Cardiac muscle cell (in vitro differentiated cells and primary cell): ENCODE measurements at places on chromosomes 7 and 10.

GRCh38 chr7:132656846-132657776 lies 80.8 kb upstream of the PLXNA4 start:
- DNase-seq, result peak; percentile 24

DNA sequence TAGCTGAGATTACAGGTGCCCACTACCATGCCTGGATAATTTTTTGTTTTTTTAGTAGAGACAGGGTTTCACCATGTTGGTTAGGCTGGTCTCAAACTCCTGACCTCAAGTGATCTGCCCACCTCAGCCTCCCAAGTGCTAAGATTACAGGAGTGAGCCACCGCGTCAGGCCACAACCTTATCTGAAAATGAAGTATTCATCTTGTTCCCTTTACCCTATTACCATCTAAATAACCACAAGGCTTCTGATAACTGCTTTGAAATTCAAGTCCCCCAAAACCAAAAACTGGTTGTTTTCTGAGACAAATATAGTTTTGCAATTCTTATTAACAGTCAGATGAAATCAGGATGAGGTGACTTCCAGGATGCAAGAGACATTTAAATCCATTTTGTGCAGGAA lies 2.4 kb downstream of the TCTN3 start:
- no peak for DNase-seq

- no peak for DNase-seq
Measured at GRCh38 chr10:26987851-26988250, 112.4 kb downstream of the ANKRD26 start.

- no peak for DNase-seq
Measured at GRCh38 chr10:36390221-36390620, 735.2 kb upstream of the ANKRD30A start.

DNA sequence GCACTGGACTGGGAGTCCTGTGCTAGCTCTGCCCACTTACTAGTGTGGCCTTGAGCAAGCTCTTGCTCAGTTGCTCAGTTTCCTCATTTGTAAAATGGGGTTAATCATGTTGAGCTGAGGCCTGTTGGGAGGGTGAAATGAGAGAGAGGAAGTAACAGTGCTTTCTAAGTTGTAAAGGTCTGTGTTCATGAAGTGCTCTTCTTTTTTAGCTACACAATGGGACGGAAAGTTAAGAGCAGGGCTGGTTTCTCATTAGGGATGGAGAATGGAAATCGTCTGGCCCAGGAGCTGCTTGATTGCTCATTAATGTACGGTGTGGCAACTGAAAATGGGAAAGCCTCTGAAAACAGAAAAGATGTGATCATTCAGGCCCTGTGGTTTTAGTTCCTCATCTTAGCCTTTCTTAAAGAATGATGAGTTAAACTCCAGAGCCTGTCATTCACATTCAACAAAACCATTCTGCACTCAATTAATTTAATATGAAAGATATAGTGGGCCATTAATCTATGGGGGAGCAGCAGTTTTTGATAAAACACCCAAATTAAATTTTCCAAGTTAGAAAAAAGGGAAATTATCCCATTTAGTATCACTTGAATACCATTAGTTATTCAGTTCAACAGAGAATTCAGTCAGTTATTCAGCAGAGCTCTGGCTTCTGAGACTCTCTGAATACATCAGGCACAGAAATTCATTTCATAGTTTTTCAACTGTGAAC lies 60.5 kb downstream of the SH2D4B start:
- no peak for DNase-seq

DNA sequence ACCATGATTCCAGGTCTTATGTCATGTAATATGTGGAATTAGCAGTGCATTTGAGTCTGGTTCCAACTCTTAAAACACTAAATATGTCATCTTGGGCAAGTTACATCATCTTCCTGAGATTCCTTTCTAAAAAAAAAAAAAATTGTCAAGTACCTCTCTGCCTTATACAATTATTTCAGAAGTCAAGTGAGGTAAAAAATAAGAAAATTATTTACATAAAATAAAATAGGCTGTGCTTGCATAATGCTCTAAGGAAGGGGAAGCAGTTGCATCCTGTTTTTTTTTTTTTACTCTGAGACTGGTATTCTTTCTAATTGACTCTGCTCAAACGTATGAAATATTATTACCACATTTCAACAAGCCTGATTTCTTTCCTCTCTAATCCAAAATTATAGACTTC lies 55.1 kb upstream of the SEMA3A start:
- DNase-seq, result no peak

DNA sequence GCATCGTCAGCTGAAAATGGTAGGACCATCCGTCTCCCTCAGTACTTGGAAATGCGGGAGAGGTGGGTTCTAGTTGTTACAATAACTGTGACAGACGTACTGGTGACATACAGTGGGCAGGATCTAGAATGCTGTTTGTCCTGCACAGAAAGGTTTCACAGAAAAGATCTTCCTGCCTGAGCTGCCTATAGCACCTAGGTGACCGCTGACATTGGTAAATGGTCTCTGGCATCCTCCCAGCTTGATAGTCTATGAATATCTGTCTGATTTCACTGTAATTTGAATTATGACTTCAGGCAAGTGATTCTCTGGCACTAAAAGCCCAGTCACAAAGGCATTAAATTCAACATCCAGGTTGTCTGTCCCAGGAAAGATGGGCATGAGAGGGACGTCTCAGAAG lies 38.2 kb upstream of the CCDC3 start:
- no peak for DNase-seq

DNA sequence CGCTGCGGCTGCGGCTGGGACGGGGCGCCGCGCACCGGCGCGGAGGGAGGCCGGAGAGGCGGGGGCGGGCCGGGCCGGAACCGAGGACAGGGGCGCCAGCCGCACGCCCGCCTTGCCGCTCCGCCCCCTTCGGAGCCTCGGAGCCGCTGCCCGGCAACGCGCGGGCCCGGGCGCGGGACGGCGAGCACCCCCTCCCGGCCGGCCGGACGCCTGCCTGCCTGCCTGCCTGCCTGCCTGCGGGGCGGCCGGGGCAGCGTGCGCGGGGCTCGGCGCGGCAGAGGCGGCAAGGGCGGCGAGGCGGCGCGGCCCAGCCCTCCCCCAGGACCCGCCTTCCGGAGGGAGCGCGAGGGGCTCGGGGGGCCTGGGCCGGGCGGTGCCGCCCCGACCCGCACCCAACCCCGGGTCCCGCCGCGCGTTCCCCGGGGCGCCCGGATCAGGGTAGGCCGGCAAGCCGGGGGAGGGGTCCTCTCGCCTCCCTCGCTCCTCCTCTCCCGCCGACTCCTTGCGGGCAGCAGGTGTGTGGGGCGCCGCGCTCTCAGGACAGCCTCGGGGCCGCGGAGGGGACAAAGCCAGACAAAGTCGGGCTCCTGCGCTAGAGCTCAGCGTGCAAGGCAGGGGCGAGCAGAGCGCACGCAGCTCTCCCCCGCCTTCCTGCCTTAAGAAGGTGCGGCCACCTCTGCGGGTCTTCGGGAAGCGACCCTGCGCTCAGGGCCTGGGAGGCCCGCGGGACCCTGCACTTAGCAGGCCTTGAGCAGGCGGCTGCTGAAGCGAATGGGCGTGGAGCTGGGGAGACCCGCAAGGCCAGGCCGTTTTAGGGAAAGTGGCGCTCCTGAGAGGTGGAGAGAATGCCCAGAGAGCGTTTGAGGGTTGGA lies at the start of gene KIAA1549:
Gene KIAA1549, minus strand, starts transcription at position 58 of the 872 bp plus-strand sequence. CDS start 120 bp downstream, outside the sequence.
- DNase-seq, result peak; percentile 76

DNA sequence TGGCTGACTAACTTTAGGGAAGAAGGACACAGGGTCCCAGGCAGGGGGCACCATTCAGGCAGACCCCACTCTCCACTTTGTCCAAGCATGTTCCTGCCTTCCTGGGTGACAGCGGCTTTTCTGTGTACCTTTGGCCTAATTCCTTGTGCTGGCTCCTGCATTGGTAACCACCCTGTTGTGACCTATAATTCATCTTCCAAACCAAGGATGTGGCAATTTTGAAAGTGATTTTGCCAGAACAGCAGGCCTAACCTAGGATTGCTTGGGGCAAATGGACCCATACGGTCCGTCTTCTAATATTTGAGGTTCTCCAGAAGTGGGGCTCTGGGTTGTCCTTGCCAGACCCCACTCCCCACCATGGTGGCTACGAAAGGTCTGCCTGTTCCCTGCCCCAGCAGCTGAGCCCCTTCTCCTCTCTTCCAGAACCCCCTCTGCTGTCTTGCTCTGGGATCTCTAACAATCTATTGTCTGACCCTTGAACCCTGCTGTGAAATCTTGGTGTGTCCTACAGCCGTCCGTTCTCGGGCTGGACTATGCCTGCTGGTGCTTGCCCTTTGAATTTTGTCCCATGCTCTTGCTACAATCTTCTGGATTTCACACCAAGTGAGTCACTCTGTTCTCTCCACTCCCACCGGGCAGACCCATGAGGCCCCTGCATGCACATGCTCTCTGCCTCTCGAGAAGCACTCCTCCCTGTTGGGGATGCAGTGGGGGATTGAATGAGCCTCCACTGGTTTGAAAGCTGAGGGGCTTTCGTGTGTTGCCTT lies 316.0 kb downstream of the CXCL12 start:
- DNase-seq, result peak; percentile 88

- no peak for DNase-seq
Measured at GRCh38 chr10:43415544-43415943, 6.6 kb upstream of the HNRNPF start.

GRCh38 chr7:137591421-137591837 lies 247.9 kb upstream of the PTN start:
- peak; percentile 38 for DNase-seq

DNA sequence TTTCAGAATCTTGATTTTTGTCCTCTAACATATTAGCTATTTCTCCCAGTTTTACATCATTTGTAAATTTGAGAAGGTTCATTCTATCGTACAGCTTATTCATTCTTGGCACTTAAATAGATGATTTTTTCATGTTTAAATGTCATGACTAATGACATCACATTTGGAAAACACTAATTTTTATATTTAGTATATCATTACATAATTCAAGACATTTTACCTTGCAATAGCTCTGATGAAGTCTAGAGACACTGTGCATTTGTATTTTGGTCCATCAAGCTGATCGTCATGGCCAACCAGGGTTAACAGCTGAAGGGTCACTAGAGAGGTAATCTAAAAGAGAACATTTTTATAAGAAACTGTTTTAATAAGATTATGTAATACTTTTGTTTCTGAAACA lies 71.3 kb downstream of the ORC5 start:
- no peak for DNase-seq

DNA sequence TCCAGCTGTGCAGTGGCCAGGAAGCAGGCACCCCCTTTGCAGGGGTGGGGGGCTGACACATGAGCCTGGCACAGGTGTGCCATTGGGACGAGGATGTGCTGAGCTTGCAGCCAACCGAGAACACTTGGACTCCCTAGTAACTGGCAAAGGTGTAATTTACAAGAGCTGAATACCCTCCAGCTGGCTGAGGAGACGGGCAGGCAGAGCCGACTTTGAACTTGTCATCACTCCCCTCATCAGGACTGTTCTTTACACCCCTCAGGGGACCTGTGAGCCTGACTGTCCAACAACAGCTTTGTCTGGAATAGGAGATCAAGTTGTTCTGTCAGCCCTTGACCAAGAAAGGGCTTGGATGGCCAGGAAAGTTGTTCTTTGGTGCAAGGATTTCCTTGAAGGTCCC lies 61.2 kb downstream of the CDH23 start:
- DNase-seq, result no peak

- peak; percentile 63 for DNase-seq
Measured at GRCh38 chr10:92419740-92420545, 129.0 kb downstream of the MARCHF5 start.

GRCh38 chr10:5103481-5103880 lies 9.3 kb downstream of the AKR1C3 start:
- DNase-seq, result no peak

DNA sequence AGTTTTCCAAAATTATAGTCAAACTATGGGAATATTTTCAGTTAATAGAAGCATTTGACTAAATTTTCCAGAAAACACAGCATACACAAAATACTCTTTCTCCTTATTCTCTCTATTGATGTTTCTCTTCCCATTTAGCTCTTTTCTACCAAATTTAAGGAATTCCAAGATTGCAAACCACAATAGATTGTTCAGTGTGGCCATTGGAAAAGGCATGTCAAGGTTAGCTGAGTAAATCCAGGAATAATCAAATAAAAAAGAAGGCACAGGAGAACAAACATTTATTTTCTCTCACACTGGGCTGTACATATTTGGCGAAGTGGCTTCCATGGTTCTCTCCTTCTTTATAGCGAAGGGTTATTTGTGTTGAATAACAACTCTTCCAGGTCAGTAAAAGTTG lies 117.3 kb downstream of the THSD7A start:
- DNase-seq, result peak; percentile 17

DNA sequence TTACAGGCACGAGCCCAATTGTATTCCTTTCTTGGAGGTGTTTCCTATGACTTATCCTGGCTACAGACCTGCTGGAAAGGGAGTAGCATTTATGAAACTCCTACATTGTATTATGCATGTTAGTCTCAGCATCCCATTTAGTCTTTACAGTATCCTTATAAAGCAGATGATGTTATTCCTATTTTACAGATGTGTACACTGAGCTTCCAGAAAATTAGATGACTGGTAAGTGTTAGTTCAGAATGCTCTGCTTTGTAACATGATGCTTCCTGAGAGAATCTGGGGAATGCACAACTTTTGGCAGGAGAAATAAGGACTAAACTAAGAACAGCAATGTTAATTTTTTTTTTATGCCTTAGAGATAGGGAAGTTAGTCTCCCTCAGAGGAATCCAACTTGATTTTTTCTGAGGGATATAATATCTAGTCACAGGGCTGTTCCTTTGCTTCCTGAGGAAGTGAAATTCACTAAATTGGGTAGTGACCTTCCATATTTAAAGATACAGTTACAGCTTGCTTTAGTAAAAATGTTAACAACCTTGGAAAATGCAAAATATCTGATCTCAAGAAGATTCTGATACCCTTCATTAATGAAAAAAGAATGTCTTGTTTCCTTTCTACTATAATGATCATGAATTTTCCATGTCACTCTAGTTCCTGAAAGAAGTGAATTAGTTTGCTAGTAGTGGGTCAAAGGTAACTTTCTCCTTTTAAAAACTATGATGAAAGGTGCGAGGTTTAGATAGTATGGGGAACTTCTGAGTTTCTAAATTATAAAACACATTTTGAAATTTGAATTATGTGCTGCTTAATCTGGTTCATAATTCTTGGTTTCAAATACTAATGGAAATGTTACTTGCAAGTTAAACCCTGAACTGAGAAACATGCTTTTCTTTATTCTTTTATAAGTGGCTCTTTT lies 194.0 kb upstream of the PRPS1L1 start:
- DNase-seq, result no peak

- DNase-seq, result peak; percentile 89
Measured at GRCh38 chr10:92914478-92915325, 66.4 kb downstream of the EXOC6 start.

DNA sequence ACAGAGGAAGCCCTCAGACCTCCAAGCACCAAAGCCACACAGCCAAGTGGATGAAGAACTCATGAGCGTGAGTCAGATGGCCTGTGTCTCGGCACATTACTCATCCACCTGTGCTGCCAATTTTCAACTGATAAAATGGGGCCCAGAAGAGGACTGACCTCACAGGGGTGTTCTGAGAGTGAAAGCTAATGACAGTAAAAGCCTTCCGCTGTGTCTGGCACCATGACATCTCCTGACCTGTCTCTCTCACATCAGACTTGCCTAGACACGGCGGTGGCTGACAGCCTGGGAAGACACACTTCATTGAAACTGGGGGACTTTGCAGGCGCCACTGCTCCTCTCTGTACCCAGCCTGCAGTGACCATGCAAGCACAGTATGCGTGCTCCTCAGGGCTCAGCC lies 8.3 kb upstream of the SLC18A3 start:
- no peak for DNase-seq

GRCh38 chr7:132782777-132783640 lies 206.7 kb upstream of the PLXNA4 start:
- DNase-seq, result no peak
